ENCODE measurements at places on chromosomes 6 and 20.

DNA sequence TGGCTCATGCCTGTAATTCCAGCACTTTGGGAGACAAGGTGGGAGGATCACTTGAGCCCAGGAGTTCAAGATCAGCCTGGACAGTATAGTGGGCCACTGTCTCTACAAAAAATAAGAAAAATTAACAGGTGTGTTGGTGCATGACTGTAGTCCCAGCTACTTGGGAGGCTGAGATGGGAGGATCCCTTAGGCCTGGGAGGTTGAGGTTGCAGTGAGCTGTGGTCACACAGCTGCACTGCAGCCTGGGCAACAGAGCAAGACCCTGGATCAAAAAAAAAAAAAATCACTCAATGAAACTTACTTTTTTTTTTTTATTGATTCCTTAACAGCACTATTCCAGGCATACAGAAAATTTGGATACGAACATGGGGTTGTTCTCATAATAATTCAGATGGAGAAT is 14.0 kb downstream of the CDKAL1 start:
- no peak for DNase-seq

- DNase-seq = no peak
Measured at GRCh38 chr6:155872961-155873360, 417.3 kb upstream of the NOX3 start.

DNA sequence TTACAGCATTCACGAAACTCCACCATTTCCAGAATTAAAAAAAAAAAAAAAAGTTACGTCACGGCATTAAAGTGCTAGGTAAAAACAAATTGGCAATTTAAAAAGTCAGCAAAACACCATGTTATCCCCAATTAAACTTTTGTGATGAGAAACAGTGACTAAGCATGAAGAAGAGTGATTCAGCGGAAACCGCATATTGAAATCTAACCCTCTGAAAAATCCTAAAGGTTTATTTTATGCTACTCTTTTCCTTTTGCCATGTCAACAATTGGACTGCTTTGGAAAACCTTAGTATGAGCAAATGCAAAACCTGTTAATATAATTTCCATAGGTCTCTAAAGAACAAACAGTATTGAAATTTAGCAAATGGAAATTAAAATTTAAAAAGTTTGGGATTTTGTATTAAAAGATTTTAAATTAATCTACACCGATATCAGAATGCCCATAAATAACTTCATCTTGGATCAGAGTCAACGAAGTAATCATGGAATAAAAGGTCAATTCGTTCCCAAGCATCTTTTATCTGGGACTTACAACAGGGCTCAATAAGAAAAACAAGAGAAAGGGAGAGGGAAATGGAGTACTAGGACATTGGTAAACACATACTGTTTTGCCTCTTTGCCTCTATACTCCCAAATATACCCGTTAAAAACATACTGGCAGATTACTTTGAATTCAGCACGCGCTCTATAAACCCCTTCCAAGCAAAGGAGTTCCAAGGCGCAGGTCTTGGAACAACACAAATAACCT is 1.1 kb downstream of the FBXO30 start:
- DNase-seq = no peak

DNA sequence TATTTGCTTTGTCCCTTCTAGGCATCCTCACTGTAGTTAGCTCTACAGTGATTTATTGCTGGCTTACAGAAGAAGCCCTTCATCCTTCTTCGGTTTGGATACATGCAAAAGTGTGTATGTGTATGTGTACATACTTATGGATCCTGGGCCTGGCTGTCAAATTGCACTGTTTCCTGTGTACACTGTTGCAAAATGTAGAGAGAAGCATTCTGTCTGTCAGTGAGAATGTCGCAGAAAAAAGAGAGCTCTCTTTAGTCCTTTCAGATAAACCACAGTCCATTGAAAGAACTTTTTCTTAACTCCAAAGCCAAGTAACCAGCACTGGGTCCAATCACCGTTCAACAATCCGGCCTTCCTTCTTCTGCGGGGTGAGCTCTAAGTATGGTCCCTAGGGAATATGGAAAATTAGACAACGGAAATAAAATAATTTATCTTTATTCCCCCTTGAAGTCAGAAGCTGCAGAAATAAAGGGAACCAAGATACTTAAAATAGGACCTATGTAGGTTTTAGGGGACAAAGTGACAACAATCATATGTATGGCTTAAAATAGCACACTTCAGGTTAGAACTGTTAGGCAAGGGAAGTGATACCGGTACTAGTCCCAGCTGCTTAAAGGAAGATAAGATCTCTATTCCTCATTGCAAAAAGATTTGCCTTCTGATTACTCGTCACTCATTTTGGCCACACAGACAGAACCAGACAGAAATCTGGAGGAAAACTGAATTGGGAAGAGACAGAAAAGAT is 107.0 kb downstream of the CD83 start:
- no peak for DNase-seq

- DNase-seq = peak; percentile 78
Measured at GRCh38 chr6:8435093-8435844, at the start of gene SLC35B3. Gene SLC35B3 (minus strand): TSS chr6:8435545.

DNA sequence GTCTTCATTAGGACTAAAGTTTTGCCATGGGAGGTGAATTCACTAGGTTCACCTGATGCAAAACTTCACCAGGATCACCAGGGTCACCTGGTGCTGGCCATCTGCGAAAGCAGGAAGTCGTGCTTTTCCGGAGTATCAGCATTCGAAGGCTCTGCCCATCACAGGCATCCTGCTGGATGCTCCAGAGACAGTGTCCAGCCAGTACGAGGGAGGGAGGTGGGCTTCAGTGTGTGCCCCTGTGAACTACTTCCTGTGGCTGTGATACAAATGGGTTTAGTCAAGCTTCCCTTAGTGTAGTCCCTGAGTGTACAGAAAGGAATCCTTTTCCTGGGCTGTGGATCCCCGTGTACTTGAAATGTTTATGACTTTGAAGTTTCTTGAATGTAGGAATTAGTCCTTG is 3.4 kb upstream of the RPS6KA2 start:
- no peak for DNase-seq

DNA sequence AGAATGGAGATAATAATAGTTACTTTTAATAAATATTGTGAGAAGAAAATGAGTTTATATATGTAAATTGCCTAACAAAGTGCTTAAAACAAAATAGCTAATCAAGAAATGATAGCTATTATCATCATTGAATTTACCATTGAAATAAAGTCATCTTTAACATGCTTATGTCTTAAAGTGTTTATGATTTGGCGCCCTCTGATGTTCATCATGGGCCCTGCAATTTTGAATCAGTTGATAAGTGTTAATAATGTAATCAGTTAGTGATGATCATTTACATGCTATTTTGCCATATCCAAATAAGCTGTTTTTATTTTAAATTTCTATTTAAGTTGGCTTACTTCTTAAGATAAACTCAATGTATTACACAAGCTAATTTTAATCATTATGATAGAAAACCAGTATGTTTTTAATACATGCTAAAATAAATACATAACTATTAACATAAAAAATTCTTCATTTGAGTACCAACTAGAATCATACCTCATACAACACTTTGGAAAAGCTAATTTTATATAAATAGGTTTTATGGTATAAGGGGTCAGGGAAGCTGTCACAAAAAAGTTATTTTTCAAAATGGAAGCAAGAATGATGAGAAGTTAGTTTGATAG is 39.2 kb upstream of the TPD52L1 start:
- no peak for DNase-seq

DNA sequence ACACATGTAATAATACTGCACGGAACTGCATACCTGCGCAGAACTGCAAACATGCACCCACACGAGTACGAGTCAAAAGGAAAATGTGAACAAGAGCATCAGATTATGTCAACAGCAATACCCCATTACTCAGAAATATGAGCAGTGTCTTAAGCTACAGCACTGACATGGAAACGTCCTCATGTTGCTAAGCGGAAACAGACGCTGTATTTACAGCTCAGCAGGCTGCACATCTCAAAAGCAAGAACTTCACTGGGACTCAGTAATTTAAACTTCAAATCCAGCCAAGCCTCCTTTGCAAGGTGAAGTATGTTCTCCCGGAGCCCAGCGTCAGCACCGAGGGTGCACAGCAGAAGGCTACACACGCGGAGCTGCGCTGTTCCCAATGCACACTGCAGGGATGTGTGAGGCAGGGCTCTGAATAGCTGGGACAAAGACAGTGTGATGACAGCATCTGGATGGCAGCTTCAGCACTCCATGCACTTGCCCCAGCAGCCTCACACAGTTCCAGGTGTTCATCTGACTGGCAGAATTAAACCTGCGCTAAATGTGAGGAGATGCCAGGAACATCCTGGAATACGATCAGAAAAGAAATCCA is 202.8 kb downstream of the WDR27 start:
- no peak for DNase-seq

GRCh38 chr20:49677777-49678758 is 35.6 kb downstream of the B4GALT5 start:
- no peak for DNase-seq

GRCh38 chr20:45552456-45552855 is 5.3 kb upstream of the EPPIN start:
- DNase-seq = no peak

- no peak for DNase-seq
Measured at GRCh38 chr6:169165561-169166300, 87.9 kb downstream of the THBS2 start.

DNA sequence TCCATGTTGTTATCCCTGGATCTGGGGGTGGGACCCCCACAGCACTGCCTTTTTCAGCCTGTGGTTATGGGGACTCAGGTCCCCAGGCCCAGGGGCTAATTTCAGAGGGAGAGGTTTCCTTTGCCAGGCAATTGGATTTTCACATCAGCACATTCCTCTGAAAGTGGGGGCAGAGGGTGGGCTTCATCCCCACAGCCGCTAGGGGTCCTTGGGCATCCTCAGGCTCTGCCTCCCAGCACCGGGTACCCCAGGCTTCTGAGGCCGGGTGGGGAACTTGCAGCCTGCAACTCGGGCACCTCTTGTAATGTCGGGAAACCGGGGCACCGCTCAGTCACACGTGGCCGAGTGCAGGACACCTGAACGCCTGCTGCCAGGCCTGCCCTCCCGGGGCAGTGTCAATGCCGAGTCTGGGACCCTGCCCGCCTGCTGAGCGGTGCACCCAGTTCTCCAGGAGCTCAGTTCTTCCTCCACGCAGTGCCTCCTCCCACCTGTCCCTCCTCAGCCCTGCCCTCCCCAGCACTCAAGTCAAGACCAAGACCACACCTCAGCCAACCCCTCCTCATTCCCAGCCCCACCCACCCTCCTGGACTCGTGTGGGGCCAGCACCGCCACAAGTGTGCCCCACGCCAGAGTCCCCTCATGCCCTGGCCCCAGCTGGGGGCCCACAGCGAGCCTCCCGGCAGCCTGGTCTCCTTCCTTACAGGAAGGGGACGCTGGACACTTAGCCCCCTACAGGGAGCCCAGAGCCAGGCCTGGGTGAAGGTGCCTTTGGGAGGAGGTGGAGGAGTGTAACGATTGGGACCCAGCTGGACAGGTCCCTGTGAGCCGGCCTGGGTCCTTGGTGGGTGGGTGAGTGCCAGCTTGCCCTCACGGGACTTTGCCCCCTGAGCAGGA is 8.8 kb upstream of the CHRNA4 start:
- no peak for DNase-seq

GRCh38 chr6:113556775-113557174 is 300.4 kb upstream of the MARCKS start:
- DNase-seq = no peak

GRCh38 chr6:20334334-20334733 is 67.3 kb upstream of the E2F3 start:
- DNase-seq = no peak

- DNase-seq = no peak
Measured at GRCh38 chr6:4804095-4804494, 27.9 kb downstream of the CDYL start.

- no peak for DNase-seq
Measured at GRCh38 chr20:45752746-45753145, 30.6 kb downstream of the SPINT4 start.

DNA sequence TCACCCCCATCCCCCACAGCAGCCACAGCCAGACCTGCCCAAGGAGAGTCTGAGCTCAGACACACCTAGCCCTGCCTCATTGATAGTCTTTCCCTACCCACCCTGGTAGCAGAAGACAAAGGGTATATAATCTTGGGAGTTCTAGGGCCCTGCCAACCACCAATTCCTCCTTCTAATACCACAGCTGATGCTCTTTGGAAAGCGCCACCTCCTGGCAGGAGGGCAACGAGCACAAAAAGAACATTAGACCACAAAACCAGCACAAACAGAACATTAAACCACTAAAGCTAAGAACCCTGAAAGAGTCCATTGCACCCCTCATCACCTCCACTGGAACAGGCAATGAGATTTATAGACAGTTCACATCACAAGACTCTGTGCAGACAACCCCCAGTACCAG is 195.8 kb upstream of the FUT9 start:
- no peak for DNase-seq

GRCh38 chr6:53375847-53376246 is 27.1 kb upstream of the ELOVL5 start:
- DNase-seq = no peak

DNA sequence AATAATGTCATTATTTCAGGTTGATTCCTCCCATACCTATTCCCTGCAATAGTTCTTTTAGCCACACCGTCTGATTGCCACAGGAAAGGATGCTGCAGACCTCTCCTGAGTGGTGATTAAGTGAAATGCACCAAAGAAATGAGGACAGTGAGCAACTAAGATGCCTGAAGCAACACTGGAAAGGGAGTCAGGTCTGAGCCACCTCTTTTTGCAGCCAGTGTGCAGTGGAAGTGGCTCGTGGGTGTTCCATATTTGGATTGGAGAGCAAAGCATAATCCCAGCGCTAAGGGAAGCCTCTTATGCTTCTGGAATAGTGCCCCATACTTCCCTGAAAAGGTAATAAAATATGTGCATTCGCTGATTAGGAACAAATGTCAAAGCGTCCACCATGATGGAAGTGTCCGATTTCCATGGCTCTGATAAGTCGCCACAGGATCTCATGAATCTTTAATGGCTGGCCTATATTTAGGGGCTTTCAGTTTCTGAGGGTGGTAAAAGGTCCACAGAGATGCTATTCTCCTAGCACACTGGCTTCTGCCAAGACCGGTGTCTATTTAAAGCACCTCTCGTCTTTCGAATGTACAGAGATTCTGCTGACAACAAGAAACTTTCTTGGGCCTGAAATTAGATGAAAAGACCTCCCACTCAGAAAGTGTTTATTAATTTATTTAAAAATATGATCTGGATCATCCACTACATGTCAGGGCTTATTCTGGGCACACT is 253.9 kb downstream of the SLC24A3 start:
- no peak for DNase-seq

GRCh38 chr6:120355822-120356221 is 978.5 kb downstream of the TBC1D32 start:
- no peak for DNase-seq

- no peak for DNase-seq
Measured at GRCh38 chr6:28203201-28203600, 21.9 kb upstream of the ZSCAN9 start.
